ENCODE measurements at places on chromosomes 1 and 21. TPM values are rescaled to one million over a fixed set of nuclear protein-coding genes. Genes with fewer than 3 reads are reported as not detected.

The TDRD5 gene
- total RNA-seq = 0.12 TPM

The PPFIA4 gene
- 0.87 TPM for total RNA-seq

The SELENBP1 gene
- total RNA-seq = 56.2 TPM

The LCE1C gene
- total RNA-seq = not detected

The CELA3B gene
- total RNA-seq = not detected

The GPR61 gene
- total RNA-seq = 0.53 TPM

DNA sequence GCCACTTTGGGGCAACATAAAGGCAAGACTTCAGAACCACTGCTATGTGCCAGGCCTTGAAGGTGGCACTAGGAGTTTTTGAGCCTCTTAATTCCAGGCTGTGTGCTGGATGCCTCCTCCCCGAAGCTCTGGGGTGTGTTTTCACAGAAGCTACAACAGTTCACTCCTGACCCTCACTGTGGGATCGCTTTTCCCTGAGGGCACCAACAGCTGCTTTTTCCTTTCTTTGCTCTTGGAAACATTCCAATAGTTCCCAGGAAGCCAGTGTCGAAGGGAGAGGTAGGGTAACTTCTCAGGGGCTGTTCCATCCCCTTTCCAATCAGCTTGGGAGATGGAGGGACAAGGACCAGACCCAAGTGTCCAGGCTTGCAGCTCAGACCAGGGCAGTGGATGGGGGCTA, 153.4 kb downstream of the C1orf94 start:
- no peaks in the 10 kb centered on the region for H3K36me3 ChIP-seq
- DNase-seq = no peak
- H3K27ac ChIP-seq = no peak overlapping the region
- H3K4me3 ChIP-seq = no peak overlapping the region
- H3K27me3 ChIP-seq = peaks cover 20% of the 10 kb centered on the region

GRCh38 chr21:45390831-45391742, 13.9 kb upstream of the COL18A1 start:
- no peak overlapping the region for H3K27ac ChIP-seq
- peaks cover 17% of the 10 kb centered on the region for H3K27me3 ChIP-seq
- no peak overlapping the region for H3K4me3 ChIP-seq
- H3K4me1 ChIP-seq = peaks cover 7% of the 10 kb centered on the region

DNA sequence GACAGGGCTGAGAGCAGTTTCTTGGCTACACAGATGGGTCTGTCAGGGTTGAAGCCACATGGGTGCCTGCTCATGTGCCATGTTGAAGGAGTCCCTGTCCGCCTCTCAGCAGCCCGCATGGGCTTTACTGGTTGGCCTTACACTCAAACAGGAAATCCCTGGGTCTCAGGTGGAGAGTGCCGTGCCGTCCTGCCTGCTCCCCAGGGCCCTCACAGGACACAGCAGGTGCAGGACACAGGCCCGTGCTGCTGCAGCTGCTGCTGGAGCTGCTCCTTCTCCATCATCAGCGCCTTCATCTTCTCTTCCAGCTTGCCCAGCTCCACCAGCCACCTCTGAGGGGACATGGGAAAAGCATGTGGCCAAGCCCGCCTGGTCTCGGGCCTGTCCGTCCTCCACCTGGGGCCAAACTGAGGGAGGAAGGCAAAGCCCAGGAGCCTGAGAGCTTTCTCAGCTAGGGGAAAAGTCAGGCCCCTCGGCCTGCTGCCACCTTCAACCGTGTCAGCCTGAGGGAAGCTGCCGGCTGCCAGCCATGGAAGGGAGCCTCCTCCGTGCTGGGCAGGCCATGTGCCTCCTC, 5.5 kb downstream of the SLFNL1 start:
- H3K4me3 ChIP-seq = no peak overlapping the region
- H3K27me3 ChIP-seq = no peaks in the 10 kb centered on the region
- H3K27ac ChIP-seq = no peak overlapping the region
- no peak for DNase-seq
- no peaks in the 10 kb centered on the region for H3K4me1 ChIP-seq

- H3K27me3 ChIP-seq = no peaks in the 10 kb centered on the region
- DNase-seq = no peak
Measured at GRCh38 chr1:219067350-219067712, 106.3 kb upstream of the LYPLAL1 start.

GRCh38 chr1:2786329-2787162, 14.9 kb downstream of the TTC34 start:
- no peak overlapping the region for H3K27ac ChIP-seq
- no peaks in the 10 kb centered on the region for H3K36me3 ChIP-seq
- no peak for DNase-seq
- H3K4me3 ChIP-seq = no peak overlapping the region

GRCh38 chr1:111212634-111213335, 12.3 kb upstream of the DENND2D start:
- peaks cover 30% of the 10 kb centered on the region for H3K4me1 ChIP-seq
- no peak for DNase-seq
- no peak overlapping the region for H3K4me3 ChIP-seq
- H3K36me3 ChIP-seq = no peaks in the 10 kb centered on the region
- H3K27me3 ChIP-seq = peaks cover 3% of the 10 kb centered on the region

DNA sequence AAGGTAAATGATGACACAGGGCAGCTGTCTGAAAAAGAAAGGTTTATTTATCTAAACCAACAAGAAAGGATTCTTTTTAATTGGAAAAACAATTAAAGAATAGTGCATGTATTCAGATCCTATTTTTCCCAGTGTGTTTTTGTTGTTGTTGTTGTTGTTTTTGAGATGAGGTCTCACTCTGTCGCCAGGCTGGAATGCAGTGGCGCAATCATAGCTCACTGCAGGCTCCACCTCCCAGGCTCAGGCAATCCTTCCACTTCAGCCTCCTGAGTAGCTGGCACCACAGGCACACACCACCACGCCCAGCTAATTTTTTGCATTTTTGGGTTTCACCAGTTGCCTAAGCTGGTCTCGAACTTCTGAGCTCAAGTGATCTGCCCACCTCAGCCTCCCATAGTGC, 22.1 kb downstream of the NEK2 start:
- H3K4me3 ChIP-seq = no peak overlapping the region
- peaks cover 7% of the 10 kb centered on the region for H3K4me1 ChIP-seq

GRCh38 chr21:36966821-36967768, 626 bp upstream of the HLCS start:
- peaks cover 17% of the 10 kb centered on the region for H3K4me1 ChIP-seq
- H3K4me3 ChIP-seq = peak overlapping the region; percentile 79
- H3K36me3 ChIP-seq = peaks cover 3% of the 10 kb centered on the region
- no peak for DNase-seq
- no peaks in the 10 kb centered on the region for H3K27me3 ChIP-seq
- peak overlapping the region; percentile 94 for H3K27ac ChIP-seq

DNA sequence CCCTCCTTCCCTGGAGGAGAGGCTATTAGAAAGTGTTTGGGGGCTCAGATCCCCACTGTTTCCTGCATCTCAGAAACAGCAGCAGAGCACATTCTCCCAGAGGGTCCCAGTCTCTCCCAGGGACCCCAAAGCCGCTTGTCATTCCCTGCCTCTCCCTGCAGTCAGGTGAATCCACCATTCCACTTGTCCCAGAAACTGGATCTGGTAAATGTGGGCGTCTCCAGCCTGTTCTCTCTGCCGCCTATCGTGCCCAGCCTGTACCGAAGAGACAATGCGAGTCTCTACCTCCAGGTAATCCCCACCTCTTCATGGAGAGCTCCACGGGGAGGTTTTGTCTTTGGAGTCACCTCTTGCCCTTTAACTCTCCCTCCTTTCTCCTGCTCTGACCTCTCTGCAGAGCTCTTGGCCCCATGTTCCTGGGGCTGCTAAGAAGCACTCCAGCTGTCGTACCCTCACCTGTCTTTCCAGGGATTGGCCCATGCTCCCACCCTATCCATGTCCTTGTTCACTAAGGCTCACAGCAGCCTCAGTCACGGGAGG, 26.9 kb downstream of the INAVA start:
- H3K27ac ChIP-seq = no peak overlapping the region
- H3K4me3 ChIP-seq = no peak overlapping the region
- H3K4me1 ChIP-seq = no peaks in the 10 kb centered on the region
- no peaks in the 10 kb centered on the region for H3K27me3 ChIP-seq

GRCh38 chr1:33902486-33903209, 38.8 kb downstream of the HMGB4 start:
- H3K4me1 ChIP-seq = peaks cover 14% of the 10 kb centered on the region
- no peak for DNase-seq
- no peaks in the 10 kb centered on the region for H3K36me3 ChIP-seq
- H3K27ac ChIP-seq = no peak overlapping the region
- H3K4me3 ChIP-seq = no peak overlapping the region
- peaks cover 10% of the 10 kb centered on the region for H3K27me3 ChIP-seq

GRCh38 chr1:208604295-208604694, 360.1 kb upstream of the PLXNA2 start:
- H3K36me3 ChIP-seq = no peaks in the 10 kb centered on the region
- H3K27me3 ChIP-seq = peaks cover 6% of the 10 kb centered on the region
- no peak for DNase-seq
- H3K27ac ChIP-seq = no peak overlapping the region
- H3K4me3 ChIP-seq = no peak overlapping the region
- H3K4me1 ChIP-seq = peaks cover 13% of the 10 kb centered on the region

DNA sequence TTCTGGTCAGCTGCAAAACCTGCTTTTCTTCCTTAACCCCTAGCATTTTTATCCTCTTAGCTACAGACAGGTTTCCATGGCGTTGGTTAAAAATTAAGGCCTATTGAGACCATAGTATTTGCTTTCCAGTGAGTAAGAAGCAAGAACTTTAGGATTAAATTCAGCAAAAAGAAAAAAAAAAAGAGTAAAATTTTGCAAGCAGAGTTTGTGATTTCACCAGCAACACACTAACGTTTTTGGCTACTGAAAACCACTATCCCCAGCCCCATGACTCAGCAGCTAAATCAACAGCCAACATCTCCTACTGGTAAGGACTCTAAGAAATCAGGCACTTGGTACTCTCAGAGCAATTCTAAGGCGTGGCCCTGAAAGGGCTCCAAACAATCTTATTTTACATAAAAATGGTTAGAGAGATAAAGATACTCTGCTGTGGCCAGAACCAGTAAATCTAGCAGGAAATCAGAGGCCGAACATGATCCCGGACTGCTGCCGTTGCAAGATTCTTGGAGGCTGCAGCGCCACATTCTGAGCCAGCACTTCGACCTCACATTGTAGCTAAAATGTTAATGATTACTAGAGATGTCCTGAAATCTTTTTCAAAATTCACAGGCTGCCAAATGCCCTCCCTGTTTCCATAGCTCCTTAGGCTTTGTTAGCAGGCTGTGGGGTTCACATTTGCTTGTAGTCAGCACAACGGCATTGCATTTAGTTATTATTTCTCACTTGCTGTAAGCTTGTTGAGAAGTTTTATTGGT, 1.6 kb upstream of the ENO1 start:
- peaks cover 28% of the 10 kb centered on the region for H3K4me1 ChIP-seq
- peaks cover 7% of the 10 kb centered on the region for H3K36me3 ChIP-seq
- H3K4me3 ChIP-seq = peak overlapping the region; percentile 77
- no peaks in the 10 kb centered on the region for H3K27me3 ChIP-seq
- peak overlapping the region; percentile 93 for H3K27ac ChIP-seq
- DNase-seq = no peak

GRCh38 chr1:59138402-59138801, 158.5 kb upstream of the FGGY start:
- no peak for DNase-seq
- no peak overlapping the region for H3K27ac ChIP-seq
- H3K27me3 ChIP-seq = peaks cover 7% of the 10 kb centered on the region
- H3K4me3 ChIP-seq = no peak overlapping the region

DNA sequence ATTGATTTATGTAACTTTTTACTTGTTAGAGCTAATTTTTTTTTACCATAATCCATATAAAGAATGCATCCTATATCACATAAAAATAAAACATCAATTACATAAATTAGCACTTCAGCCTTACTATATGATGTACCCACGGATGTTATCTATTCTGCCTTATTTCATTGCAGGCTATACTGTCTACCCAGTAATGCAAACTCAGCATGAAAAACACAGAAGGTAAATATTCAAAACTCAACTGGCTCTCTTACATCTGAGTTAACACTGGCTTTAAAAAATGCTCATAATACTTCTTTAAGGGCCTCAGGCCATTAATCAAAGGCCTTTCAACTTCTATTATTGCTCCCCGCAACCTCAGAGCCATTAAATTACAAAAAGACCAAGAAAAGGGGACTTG, 65.8 kb downstream of the AHCTF1 start:
- no peak for DNase-seq
- H3K4me1 ChIP-seq = no peaks in the 10 kb centered on the region
- peaks cover 26% of the 10 kb centered on the region for H3K36me3 ChIP-seq
- no peak overlapping the region for H3K27ac ChIP-seq
- no peak overlapping the region for H3K4me3 ChIP-seq

Measured in progenitor cell of endocrine pancreas (in vitro differentiated cells).